ENCODE measurements at places on chromosomes 7 and 10.

- no peak for DNase-seq
Measured at GRCh38 chr7:134359787-134360432, 43.2 kb upstream of the SLC35B4 start.

DNA sequence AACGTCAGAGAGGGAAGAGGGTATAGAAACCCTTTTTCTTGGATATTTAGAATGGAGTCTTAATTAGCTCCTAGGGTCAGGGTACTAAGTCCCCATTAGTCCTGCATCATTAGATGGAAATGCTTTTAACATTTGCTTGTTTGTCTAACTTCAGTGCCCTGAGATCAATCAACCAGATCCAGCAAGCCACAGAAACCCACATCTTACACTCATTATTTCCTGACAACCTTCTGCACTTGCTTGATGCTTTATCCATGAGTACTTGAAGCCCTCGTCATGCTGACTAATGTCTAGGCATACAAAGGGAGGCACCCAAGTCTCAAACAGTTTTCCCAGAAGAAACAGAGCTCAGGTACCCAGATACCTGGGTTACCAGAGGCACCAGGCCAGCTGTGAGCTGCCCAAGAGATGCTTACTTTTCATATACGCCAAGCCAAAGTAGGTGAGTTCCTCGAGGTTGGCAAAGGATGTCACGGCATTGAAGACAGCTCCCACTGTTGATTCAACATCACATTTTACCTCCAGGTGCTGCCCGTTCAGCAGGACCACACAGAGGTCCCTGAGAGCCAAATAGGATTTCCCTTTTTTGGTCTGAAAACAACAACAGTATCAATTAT, 42.7 kb downstream of the FRMPD2 start:
- no peak for DNase-seq

DNA sequence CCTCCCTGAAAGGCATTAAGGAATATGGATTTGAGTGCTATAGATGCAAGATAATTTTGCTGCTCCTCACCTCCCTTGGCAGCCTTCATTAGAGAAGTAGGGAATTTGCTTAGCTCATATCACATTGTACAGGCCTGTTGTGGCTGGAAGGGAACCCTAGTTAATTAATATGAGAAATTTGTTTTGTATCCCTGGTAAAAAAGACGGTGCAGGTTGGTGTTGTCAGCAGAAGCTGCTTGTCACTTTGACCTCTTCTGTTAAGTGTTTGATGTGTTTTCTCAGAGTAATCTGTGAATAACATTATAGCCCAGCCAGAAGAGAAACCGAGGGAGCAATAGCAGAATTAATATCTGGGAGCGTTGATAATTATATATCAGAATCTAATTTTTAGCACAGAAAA, 278.4 kb downstream of the LRMDA start:
- no peak for DNase-seq

DNA sequence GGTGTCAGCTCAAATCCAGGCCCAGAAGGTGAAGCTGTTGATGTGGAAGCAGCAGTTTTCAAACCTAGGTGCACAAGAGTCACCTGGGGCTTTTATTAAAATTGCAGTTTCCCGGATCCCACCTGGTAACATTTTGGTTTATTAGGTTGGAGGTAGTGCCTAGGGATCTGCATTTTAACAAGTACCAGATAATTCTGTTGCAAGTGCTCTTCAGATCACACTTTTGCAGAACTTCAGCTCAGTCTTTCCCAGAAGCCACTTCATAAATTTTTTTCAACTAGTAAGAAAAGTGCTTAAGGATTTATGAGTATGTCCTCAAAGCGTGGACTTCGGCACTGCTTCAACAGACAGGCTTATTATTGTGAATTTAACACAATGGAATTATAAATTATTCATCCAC, 213.8 kb downstream of the ADRA2A start:
- no peak for DNase-seq

GRCh38 chr7:107014387-107015023, 30.0 kb upstream of the PRKAR2B start:
- DNase-seq: no peak

DNA sequence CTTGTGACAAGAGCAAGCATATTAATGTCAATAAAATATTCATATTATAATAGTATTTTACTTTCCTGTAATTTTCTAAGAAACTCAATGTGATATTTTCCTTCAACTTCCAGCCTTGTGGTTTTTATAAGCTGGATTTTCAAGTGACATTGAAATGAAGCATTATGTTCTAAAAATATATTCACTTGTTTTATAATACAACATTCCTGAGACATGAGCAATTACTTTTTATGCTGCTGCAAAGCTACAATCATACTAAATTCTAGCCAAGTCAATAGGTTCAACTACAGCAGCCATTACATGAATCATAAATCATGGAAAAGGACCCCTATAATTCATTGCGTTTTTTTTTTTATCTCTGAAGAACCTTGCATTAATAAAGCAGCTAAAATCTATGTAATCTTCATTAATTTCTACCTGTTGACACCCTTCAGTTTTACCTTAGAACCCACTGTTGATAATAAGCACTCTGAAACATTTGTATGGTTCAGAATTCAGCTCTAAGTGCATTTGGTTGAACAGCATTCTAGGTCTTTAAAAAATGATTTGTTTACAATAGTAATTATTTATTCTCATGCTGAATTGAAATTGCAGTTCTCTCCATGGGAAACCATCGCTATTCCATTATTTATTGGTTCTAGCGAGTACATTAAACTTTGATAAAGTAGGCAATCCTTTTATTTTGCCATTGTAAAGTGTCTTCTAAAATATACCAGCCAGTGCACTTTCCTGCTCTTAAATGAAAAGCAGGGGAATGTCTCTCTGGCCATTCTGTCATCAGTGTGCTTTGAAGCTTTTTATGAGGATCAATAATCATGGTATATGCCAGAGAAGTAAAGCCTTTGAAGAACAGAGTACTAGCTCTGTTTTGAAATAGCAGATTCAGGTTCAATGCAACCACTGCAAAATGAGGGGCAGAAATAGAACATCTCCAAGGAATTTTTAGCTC, 132.6 kb downstream of the GNAT3 start:
- no peak for DNase-seq

DNA sequence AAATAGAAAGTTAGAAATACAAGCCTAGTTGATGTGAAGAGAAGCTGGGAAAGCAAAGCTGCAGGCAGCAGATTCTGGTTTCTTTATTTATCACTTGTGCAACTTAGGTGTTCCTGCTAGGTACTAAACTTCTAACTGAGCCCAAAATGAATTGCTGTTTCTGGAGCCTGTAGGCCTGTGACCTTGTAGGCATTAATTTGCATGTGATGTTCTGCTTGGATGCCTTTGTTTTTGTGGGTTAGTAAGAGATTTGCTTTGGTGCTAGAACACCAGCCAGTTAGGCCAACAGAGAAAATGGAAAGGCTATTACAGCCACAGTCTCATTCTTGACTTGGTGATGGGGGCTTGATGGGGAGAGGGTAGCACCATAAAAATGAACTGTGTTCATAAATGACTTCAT, 370.7 kb downstream of the PPP1R3A start:
- no peak for DNase-seq

DNA sequence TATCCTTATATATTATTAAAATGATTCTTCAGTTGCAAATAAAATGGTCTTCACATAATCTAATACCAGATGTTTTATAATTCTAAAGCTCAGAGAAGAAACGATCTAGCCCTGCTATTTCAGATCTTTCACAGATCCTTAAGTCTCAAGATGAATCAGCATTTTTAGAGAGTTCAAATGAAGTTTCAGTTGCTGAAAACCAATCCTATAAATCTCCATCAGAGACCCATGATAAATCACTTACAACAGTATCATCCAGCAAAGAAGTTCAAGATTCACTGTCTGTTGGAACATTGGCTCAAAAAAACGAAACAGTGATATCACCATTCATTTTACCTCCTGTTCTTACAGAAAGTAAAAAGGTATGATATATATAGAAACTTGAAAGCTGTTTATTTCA, 137.0 kb downstream of the CCDC7 start:
- DNase-seq: no peak

DNA sequence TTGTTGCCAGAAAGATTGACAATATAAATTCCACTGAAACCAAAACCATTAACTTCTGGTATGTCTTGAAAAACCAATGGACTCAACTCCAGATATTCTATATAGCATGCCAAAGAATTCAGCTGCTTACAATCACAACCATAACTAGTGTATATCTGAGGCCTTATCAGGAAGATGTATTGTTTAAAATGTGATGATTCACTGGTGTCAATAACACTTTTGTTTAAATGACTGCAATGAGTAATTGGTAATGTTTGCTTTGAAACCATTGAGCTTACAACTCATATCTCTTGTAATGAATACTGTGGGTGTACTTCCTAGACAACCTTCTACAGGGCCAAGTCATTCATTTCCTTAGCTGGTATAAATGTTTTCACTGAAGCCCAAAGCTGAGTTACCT, 727.9 kb upstream of the KCND2 start:
- no peak for DNase-seq

DNA sequence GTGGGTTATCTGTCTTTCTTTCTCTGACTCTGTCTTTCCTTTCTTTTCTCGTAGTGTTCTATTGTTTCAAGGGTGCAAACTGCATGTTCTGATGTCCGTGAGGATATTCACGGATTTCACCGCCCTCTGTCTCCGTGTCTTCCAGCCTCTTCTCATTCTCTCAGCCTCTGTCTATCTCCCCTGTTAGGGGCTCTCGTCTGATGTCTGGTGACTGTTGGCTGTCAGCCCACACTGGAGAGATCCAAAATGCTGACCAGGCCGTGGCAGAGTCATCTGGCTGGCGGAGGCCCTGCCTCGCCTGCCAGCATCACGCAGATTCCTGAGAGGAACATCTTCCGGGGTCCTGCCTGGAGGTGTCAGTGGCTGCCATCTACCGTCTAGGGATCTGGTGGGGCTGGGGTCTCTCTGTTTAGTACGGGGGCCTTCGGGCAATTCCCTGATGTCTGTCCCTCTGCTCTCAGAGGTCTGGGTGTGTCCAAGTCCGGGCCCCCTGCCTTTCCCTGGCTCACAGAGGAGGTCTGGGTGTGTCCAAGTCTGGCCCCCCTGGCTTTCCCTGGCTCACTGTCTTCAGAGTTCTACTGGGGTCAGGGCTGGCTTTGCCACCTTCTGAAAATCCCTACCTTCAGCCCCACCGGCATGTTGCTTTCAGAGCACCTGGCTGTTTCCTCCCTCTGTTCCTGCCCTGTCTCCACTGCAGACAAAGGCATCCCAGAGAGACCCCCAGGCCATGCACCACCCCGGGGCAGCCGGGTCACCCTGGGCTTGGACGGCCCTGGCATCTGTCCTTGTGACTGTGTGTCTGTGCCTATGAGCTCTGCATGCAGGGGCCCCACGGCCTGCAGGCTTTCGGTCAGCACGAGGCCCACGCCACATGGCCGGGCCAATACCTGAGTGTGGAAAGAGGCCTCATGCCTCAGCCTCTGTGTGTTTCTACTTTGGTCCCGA, 14.0 kb upstream of the SCART1 start:
- no peak for DNase-seq

GRCh38 chr7:7177044-7177517, 5.3 kb upstream of the C1GALT1 start:
- DNase-seq: no peak

GRCh38 chr7:43491984-43492383, 90.9 kb upstream of the STK17A start:
- no peak for DNase-seq

GRCh38 chr10:28559618-28560017, 26.7 kb downstream of the WAC start:
- no peak for DNase-seq

- DNase-seq: no peak
Measured at GRCh38 chr7:582931-583330, 63.3 kb upstream of the PDGFA start.

- no peak for DNase-seq
Measured at GRCh38 chr7:5997210-5997808, 11.5 kb downstream of the PMS2 start.

GRCh38 chr10:43136995-43137716, 1.1 kb upstream of the CSGALNACT2 start:
- DNase-seq: no peak

GRCh38 chr7:11428877-11429581, 403.0 kb downstream of the THSD7A start:
- no peak for DNase-seq

DNA sequence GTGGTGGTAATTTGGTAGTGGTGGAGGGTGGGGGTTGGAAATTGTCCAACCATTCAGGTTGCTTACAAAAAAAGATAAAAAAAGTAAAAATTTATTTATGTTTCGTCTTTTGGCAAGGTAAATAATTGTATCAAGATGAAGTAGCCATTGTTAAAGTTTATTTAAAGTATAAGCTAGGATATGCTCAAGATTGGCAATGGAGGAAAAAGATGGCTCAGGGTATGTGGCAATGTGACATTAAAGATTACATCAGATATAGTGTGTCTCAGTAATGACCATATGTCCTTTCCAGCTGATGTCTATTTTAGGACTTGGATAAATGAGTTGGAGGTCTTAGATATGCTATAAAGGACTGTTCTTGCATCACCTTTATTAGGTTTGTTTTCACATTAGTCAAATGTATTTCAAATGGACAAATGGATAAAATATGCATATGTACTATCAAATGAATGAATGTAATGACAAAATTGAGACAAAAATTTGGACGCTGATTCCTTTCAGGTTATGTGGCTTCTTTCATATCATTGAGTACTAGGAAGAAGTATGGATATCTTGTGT, 60.9 kb downstream of the ST7 start:
- DNase-seq: no peak

DNA sequence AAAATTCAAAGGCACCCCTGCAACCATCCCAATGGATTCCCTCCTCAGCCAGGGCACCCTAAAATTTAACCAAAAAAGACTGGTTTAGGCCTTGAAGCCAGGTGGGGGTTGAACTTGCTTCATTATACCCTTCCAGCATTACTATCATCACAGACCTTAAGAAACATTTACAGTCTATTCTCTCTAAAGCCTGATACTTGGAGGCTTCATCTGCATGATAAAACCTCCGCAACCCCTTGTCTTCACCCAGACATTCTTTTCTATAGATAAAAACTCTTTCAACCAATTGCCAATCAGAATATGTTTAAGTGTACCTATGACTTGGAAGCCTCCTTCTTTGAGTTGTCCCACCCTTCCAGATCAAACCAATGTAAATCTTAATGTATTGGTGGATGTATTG, 17.9 kb downstream of the AVL9 start:
- no peak for DNase-seq

- no peak for DNase-seq
Measured at GRCh38 chr10:24681572-24682088, 42.1 kb downstream of the ARHGAP21 start.

DNA sequence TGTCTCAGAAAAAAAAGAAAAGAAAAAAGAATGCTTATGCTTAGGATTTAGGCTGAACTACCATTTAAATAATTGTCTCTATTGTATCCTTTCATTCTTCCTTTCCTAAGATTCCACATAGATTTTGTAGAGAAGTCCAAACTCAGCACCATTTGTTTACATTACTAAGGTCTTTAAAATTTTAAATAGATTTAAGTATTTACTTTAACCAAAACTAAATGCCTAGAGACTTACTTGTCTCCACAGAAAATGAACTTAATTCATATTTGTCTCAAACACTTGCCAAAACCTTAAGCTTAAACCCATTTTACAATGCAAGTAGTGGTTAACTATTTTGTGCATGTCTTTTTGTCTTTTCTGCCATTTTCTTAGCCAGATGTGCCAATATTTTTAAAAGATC, 54.1 kb upstream of the ABI1 start:
- no peak for DNase-seq
